ENCODE measurements at places on chromosomes 12 and 14.

DNA sequence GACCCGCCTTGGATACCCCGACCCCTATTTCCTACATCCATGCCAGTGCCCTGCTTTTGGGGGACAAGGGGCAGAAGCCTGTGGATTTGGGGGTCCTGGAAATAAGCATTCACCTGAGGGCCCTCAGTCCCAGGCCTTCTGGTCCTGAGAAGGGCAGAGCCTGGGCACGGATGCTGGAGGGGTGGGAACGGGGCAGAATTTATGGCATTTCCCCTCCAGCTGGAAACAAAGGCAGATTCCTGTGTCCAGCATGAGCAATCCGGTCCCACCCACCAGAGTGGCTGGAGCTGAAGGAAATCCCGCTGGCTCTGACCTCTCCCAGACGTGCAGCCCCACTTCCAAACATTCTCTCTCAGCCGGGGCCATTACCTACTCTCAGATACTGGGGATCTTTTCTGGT lies 9.3 kb downstream of the ANKRD33 start:
- no peak for DNase-seq

- DNase-seq = no peak
Observed at GRCh38 chr14:93821051-93821450, 32.8 kb upstream of the PRIMA1 start.

- DNase-seq = no peak
Observed at GRCh38 chr12:85530456-85530855, 250.4 kb downstream of the ALX1 start.

DNA sequence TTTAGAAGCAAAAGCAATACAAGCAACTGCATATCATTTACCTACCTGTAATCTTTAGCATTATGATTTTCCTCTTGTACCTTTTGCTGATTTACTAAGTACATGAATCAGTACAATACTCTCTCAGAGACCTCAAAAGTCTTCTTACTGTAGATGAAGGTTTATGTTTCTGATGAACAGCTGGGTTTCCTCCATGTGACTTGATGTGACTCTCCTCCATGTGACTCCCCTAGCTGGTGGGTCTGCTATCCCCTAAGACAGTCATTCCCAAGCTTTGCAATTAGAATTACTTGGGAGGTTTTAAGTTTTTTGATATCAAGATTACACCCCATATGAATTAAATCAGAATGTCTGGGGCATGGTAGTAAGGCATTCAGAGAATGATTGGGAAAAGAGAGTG lies 32.0 kb upstream of the ABCC9 start:
- no peak for DNase-seq

DNA sequence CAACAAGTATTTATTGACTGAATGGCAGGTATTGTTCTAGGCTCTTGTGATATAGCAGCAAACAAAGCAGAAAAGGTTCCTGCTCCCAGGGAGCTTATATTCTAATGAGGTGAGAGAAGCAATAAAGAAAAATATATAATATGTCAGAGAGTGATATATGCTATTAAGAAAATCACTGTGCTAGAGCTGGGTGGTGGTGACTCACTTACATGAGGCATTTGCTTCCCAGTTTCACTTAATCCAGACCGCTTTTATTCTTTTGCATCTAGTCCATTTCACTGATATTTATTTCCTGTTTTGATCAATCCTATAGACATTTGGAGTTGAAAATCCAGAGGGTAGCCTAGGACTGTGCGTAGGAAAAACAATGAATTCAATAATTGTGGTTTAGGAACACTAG lies 17.5 kb downstream of the TRHDE start:
- DNase-seq = no peak

- DNase-seq = no peak
Observed at GRCh38 chr14:31897581-31898186, 179.4 kb upstream of the ARHGAP5 start.

DNA sequence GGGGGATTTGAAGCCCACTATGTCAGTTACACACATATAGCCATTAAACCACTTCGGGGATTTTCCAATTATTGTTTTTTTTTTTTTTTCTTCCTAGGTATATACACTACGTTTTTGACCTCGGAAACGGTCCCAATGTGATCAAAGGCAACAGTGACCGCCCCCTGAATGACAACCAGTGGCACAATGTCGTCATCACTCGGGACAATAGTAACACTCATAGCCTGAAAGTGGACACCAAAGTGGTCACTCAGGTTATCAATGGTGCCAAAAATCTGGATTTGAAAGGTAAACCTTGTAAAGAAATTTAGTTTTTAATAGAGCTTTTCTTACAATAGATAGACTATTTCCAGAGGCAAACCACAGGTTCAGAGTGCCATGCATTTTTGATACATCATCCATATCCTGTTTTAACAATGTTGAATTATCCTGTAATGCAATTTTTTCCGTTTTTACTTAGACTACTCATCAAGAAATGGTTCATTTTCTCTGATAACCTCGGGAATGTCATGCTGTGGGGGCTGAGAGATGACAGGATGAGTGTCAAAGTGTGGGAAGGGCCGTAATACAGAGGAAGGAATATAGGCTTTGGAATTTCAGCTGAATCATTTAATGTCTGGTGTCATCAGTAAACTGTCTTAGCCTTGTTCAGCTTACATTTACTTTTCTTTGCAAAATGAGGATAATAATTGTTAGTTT lies 797.1 kb downstream of the NRXN3 start:
- DNase-seq = no peak

- DNase-seq = no peak
Observed at GRCh38 chr12:25940886-25941285, 17.6 kb upstream of the RASSF8 start.

All from thoracic aorta (tissue), 2 donors.